Naive B cell (primary cell): ENCODE measurements at places on chromosomes 3 and 15.

DNA sequence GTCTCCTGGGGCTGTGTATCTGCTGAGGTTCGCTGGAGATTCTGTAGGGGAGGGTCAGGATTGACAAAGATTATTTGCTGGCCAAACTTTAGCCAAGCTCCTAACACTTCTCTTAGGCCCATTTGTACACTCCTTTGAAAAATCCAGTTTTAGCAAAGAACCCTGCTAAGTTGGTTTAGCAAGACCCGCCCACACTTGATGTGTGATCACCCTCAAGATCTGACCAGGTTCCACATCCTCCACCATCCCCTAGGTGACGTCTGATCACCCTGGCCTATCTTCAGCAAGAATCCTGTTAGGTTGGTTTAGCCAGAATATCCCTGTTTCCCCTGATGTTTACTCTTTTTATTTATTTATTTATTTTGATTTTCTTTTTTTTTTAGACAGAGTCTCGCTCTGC lies 14.8 kb upstream of the SLC35G2 start:
- no peak for DNase-seq

GRCh38 chr3:195455789-195456188 lies 13.0 kb upstream of the ACAP2 start:
- DNase-seq: no peak

GRCh38 chr3:126350502-126351085 lies 6.6 kb downstream of the KLF15 start:
- DNase-seq: no peak

- DNase-seq: no peak
These were observed 66.1 kb upstream of the NPHP3 start for GRCh38 chr3:132788301-132788671.

- DNase-seq: no peak
These were observed 153.1 kb downstream of the PEAK1 start for GRCh38 chr15:77266708-77267386.

- DNase-seq: no peak
These were observed 12.1 kb downstream of the FEZF2 start for GRCh38 chr3:62361261-62361660.

DNA sequence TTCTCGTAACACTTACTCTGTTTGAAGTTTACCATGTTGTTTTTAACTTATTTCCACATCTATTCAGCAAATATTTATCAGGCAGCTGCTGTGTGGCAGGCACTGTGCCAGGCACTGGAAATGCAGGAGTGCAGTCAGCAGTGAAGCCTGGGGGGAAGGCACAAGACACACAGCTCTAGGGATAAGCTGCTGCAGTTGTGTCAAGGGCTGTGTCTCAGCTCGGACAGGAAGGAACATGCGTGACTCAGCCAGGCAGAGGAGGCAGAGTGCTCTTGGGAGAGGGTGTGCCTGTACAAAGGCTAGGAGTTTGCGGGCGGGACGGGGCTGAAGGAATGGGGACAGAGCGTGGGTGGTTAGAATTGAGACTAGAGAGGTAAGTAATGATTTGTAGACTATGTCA lies 24.7 kb downstream of the LYSMD4 start:
- DNase-seq: no peak

GRCh38 chr3:172087198-172087597 lies 47.8 kb downstream of the FNDC3B start:
- no peak for DNase-seq

- DNase-seq: peak; percentile 48
These were observed 860 bp downstream of the ATG3 start for GRCh38 chr3:112560721-112561483.

GRCh38 chr3:29468187-29468586 lies 187.3 kb downstream of the RBMS3 start:
- no peak for DNase-seq
